Right cardiac atrium (tissue), 5 donors: ENCODE measurements at places on chromosomes 11 and 22.

DNA sequence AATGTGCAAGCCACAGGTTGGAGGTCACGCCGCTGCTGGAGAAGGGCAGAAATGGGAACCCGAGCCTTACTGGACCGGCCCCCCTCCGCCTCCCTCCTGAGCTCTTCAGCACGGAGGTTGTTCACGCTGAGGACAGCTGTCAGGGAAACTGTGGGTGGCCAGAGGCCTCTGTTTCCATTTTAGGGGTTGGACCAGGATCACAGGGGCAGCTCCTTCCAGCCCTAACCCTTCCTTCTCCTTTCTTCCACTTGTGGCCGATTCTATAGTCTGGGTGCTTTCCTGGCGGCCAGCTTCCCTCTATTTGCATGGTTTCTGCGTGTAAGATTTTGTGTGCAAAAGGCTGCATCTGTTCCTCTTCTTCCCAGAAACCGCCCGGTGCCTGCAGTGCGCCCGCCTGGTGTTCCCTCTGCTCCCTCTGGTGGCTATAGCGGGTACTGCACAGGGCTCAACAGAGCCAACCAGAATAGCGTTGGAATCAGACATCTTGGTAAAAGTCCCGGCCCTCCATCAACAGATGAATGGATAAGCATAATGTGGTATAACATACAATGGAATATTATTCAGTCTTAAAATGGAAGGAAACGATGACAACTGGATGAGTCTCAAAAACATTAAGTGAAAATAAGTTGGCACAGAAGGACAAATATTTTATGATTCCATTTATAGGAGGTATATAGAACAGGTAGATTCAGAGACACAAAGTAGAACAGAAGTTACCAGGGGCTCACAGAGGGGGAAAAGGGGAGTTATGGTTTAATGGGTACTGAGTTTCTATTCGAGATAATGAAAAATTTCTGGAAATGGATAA lies 8.4 kb upstream of the SLC22A8 start:
- peak; percentile 92 for DNase-seq

- DNase-seq = peak; percentile 85
Measured at GRCh38 chr22:24429411-24430365, 2.3 kb downstream of the ADORA2A start.

- DNase-seq = no peak
Measured at GRCh38 chr11:106601684-106602297, 416.5 kb downstream of the GUCY1A2 start.

DNA sequence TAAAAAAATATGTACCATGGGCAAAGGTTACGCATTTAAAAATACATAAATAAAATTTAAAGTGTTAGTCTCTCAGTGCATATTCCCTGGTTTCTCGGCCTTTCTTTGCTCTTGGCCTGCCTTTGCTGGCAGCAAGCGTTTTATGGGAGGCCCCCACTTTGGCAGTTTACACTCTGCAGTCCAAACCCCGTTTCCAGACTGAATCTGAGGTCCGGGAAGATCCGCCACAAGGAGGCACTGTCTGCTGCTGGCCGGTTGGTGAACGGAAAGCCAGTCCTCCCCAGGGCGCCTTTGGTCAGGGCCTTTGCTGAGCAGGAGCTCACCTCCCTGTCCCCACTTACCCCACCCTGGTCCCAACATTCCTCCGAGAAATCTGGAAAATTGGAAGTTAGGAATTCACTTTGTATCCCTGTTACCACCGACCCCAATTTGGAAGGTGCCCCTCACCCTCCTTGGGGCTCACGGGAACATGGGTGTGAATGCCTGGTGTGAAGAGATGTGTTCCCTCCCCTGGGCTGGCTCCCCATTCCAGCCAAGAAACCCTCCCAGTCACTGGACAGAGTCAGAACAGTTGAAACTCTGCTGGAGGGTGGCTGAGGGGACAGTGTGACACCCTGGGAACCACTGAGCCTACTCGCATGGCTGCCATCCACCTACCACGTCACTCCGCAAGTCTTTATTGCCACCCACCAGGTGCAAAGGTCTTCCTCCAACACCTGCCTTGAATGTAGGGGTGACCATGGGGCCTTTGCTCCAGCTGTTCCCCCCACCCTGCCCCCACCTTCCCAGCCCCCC lies 9.4 kb upstream of the SF1 start:
- DNase-seq = peak; percentile 83

DNA sequence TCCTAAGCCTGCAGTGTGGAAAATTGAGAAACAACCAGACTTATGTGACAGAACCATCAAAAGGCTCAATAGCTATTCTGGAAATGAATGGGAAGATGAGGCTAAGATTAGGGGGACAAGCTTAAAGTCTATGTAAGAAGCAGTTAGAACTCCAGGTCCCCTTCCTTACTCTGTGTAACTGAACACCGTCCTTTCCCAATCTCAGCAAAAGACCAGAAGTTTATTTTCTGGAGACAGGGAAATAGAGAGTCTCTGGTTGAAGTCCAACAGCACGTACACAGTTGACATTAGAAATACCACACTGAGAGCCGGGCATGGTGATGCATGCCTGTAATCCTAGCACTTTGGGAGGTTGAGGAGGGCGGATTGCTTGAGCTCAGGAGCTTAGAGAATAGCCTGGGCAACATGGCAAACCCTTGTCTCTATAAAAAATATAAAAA lies 93.9 kb downstream of the CD44 start:
- DNase-seq = no peak

GRCh38 chr11:125371431-125371935 lies 124.6 kb downstream of the FEZ1 start:
- DNase-seq = no peak

DNA sequence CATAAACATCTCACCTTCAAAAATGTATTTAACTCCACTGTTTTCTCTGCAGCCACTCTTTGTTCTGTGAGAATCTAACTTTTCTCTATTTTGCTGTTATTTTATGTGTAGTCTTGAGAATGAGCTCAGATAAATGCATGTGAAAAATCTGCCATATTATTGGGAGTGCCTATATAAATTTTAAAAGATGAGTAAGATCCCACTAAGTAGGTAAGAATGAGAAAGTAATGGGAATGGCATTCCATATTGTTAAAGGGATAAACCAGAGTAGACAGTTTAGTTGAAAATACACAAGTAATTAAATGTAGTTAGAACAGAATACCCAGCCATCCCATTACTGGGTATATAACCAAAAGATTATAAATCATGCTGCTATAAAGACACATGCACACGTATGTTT lies 817.2 kb downstream of the FAM181B start:
- no peak for DNase-seq

DNA sequence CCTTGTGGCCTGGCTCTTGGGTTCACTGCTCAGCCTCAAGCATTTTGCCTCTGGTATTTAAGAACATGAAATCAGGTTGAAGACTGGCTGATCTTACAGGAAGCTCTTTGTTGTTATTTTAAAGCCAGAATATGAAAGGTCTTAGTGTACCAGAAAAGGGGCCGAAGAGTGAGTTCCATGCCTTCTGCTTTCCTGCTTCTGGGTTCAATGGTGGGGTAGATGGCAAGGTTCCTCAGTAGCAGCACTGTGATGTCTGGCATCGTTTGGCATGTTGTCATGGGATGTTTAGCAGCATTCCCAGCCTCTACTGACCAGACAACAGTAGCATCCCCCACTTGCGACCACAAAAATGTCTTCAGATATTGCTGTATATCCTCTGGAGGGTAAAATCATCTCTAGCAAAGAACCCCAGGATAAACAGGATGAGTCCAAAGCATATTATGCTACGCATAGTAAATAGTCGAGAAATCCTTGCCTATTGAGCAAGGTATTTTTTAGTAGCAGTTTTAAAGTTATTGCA lies 2.4 kb downstream of the VPS26B start:
- no peak for DNase-seq

DNA sequence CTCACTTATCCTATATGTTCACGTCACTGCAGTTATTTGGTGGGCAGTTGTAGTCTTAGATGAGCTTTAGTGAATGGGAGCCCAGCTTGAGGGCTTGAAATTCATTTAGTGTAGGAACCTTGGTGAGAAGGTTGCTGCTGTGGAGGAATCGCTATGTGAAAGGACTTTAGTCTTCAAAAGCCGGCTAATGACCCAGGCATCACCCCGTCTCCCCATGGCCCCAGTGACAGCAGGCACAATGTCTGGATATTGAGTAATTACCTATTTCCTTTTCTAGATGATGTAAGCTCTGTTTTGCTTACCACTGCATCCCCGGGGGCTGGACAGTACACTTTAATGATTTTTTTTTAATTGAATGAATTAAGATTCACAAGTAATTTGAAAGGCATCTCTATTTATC lies 283.2 kb downstream of the ST3GAL4 start:
- DNase-seq = no peak

- no peak for DNase-seq
Measured at GRCh38 chr11:119365071-119365591, 16.4 kb downstream of the USP2 start.

- DNase-seq = no peak
Measured at GRCh38 chr11:64316672-64317324, 561 bp downstream of the TRMT112 start.

- peak; percentile 50 for DNase-seq
Measured at GRCh38 chr11:34356913-34357700, 703 bp downstream of the ABTB2 start.

DNA sequence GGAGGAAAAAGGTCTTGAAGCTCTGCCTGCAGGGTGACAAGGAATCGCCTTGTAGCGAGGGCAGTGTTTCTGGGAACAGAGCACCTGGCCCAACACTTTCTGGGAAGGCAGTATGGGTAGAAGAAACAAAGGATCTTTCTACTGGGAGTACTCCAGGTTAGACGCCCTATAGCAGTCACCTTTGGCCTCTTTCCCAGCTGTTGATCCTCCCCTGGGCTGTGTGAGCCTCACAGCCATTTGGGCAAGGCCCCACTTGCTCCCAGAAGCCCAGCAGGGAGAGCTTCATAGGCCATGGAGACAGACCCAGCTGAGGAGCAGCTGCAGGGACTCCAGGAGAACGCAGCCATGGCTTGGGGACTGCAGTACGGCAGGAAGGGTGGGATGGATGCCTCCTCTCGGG lies 1.2 kb downstream of the SLCO2B1 start:
- no peak for DNase-seq

DNA sequence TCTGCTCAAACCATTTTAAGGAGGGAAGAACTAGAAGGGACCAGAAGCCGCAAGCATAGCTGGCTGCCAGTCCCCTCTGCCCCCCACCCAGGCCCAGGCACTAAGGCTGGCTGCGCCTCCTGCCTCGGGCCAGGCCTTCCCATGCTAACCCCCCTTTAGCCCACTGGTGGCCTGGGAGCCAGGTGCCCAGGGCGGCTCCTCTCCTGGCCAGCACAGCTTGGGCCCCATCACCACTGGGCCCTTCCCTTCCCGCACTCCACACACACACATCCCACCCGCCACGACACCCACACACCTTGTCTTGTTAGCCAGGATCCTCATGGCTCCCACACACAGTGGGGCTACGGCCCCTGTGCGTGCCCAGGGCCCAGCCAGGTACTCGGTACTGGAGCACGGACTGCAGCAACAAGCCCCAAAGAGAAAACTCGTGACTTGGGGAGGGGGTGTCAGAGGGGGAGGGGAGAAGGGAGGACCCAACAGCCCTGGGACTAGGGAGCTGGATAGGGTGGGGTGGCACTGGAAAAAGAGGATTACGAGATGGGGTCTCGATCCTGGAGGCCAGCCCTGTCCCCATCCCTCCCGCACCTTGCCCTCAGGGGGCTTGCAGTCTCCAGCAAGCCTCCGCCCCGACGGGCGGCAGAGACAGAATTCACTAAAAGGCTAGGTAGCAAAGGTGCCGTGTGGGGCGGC lies 16.0 kb downstream of the BCL9L start:
- DNase-seq = no peak

DNA sequence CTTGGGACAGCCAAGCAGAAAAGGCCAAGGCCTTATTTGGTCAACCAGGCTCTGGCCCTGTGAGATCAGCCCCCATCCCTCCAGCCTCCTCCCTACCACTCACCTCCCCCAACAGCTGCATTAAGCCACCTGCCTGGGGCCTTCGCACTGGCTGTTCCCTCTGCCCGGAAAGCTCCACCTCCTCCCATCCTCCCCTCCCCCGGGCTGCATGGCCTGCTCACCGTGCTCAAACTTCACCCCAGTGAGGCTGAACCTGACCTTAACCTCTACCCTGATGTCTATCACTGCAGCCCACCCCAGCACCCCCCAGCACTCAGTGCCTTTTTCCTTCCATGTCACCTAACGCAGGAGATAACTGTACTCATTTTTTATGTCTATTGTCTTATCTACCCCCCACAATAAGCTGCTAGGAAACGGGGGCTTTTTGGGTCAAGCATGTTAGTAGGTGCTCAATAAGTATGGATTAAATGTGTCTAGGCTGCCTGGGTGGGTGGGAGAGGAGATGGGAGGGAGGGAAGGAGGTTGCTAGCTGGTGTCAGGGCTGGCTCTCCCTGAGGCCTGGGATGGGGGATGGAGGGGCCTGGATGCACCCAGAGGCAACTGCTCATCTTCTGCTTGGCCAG lies 912 bp downstream of the PTPRCAP start:
- DNase-seq = no peak

DNA sequence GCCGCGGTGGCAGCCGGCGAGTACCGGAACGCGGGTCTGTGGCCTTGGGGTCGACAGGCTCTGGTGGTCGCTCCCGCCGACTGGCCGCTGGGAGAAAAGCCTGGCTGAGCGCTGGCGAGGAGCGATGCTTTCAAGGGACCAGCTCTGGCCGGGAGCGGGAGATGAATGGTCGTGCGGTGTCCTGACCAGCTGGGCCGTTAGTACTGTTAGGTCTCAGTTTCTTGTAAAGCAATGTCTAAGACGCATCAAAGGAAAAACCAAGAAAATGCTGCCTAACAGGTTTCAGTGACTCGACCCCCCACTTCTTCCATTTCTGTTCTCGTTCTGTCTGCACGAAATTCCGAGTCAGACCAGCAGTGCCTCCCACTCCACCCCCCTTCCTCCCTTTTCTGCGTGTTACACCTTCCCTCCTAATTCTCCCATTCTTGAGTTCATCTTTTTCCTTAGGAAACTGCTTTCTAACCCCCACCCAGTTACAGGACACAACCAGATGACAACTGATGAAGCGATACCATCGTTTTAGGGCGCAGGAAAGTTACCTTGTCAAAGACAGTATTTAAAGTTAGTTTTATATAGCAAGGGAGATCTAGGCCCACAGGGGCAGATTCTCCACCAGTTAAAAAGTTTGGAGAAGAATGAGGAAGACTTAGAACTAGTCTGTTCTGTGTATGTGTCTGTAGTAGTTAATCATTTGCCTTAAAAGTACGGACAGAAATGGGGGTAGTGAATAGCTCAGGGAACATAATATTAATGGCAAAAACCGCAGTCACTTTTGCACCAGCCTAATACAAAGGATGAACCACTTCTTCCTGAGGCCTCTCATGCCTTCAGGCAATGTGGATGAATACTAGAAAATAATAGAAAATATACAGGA lies 1.0 kb downstream of the CUL5 start:
- no peak for DNase-seq
